DMS153 (cell line): ENCODE measurements at places on chromosomes 6 and 20.

- DNase-seq = no peak
Observed at GRCh38 chr6:111260570-111261298, 173.4 kb downstream of the SLC16A10 start.

GRCh38 chr6:7866526-7866925 is 44.1 kb downstream of the TXNDC5 start:
- no peak for DNase-seq

- no peak for DNase-seq
Observed at GRCh38 chr6:138600261-138600660, 101.0 kb upstream of the NHSL1 start.

- peak; percentile 89 for DNase-seq
Observed at GRCh38 chr20:20010639-20011500, 6.3 kb upstream of the NAA20 start.

DNA sequence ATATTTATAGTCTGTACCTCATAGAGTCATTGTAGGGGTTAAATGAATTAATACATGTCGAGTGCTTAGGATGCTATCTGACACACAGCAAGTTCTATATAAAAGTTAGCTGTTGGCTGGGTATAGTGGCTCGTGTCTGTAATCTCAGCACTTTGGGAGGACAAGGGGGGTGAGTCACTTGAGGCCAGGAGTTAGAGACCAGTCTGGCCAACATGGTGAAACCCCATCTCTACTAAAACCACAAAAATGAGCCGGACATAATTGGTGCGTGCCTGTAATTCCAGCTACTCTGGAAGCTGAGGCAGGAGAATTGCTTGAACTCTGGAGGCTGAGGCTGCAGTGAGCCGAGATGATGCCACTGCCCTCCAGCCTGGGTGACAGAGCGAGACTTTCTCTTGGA is 222.9 kb downstream of the UBE3D start:
- DNase-seq = no peak

- no peak for DNase-seq
Observed at GRCh38 chr6:44697327-44697726, 309.8 kb downstream of the CDC5L start.
